A549 treated with GW870086 at 1 μM for 4 hours (cell line): ENCODE measurements at places on chromosomes 6 and 20. TPM values are rescaled to one million over a fixed set of nuclear protein-coding genes. Genes with fewer than 3 reads are reported as not detected.

The ZDHHC14 gene
- 2.6 to 5.5 TPM (median 3.3 TPM) in 5 replicates for total RNA-seq

The ANKRD66 gene
- not detected in 5 replicates for total RNA-seq

The CCR6 gene
- 0.16 TPM in 1 of 5 replicates, not detected in the others for total RNA-seq

The GSTA3 gene
- not detected in 5 replicates for total RNA-seq

The PGBD1 gene
- 4.6 to 5.1 TPM (median 5.0 TPM) in 5 replicates for total RNA-seq

The SPATA25 gene
- 0.56 to 0.74 TPM (median 0.69 TPM) in 5 replicates for total RNA-seq

The MMS22L gene
- total RNA-seq: 10.0 to 14.9 TPM (median 12.7 TPM) in 5 replicates

The CALHM6 gene
- 0.34 TPM in 1 of 5 replicates, not detected in the others for total RNA-seq

The ASXL1 gene
- total RNA-seq: 28.3 to 34.2 TPM (median 31.2 TPM) in 5 replicates

The ERVFRD-1 gene
- not detected in 5 replicates for total RNA-seq

The KCNQ5 gene
- 0.89 to 1.8 TPM (median 1.4 TPM) in 5 replicates for total RNA-seq

The AIG1 gene
- 21.8 to 29.4 TPM (median 24.9 TPM) in 5 replicates for total RNA-seq

The SCUBE3 gene
- total RNA-seq: 0.02 to 0.07 TPM (median 0.06 TPM) in 5 replicates

The OR2B6 gene
- 0.14 to 0.32 TPM (median 0.18 TPM) in 3 of 5 replicates, not detected in the others for total RNA-seq

The KIF6 gene
- total RNA-seq: 0.09 to 0.50 TPM (median 0.17 TPM) in 5 replicates

The CEP57L1 gene
- 6.3 to 10.9 TPM (median 9.1 TPM) in 5 replicates for total RNA-seq

The PRSS16 gene
- 2.5 to 3.5 TPM (median 3.0 TPM) in 5 replicates for total RNA-seq

The KCNK17 gene
- not detected in 5 replicates for total RNA-seq

The CALHM4 gene
- not detected in 5 replicates for total RNA-seq

The EYA2 gene
- 1.7 to 2.7 TPM (median 2.4 TPM) in 5 replicates for total RNA-seq

The SDC4 gene
- total RNA-seq: 128 to 148 TPM (median 143 TPM) in 5 replicates

The TRIM31 gene
- 0.33 to 1.4 TPM (median 0.83 TPM) in 5 replicates for total RNA-seq

The MAP3K5 gene
- 2.0 to 2.7 TPM (median 2.5 TPM) in 5 replicates for total RNA-seq

The B4GALT5 gene
- total RNA-seq: 45.8 to 64.2 TPM (median 59.5 TPM) in 5 replicates

The SLC18B1 gene
- 4.6 to 5.9 TPM (median 5.2 TPM) in 5 replicates for total RNA-seq

The ULBP3 gene
- 2.9 to 4.6 TPM (median 3.7 TPM) in 5 replicates for total RNA-seq

The RNF39 gene
- not detected in 5 replicates for total RNA-seq

The SLA2 gene
- total RNA-seq: 0.06 to 0.10 TPM in 2 of 5 replicates, not detected in the others

The SESN1 gene
- 8.2 to 11.0 TPM (median 10.0 TPM) in 5 replicates for total RNA-seq

The MYBL2 gene
- 68.0 to 83.7 TPM (median 78.8 TPM) in 5 replicates for total RNA-seq

The SRSF12 gene
- total RNA-seq: 1.6 to 2.4 TPM (median 2.3 TPM) in 5 replicates

The FOXQ1 gene
- 3.9 to 6.7 TPM (median 5.8 TPM) in 5 replicates for total RNA-seq

The MANEA gene
- 3.4 to 4.6 TPM (median 3.9 TPM) in 5 replicates for total RNA-seq

The VTA1 gene
- total RNA-seq: 41.0 to 44.7 TPM (median 41.6 TPM) in 5 replicates

The GTSF1L gene
- total RNA-seq: not detected in 5 replicates

The PXT1 gene
- not detected in 5 replicates for total RNA-seq

The SLC17A2 gene
- not detected in 5 replicates for total RNA-seq

The MLN gene
- total RNA-seq: not detected in 5 replicates

The MEP1A gene
- not detected in 5 replicates for total RNA-seq

The TINAG gene
- total RNA-seq: not detected in 5 replicates

The LAMA2 gene
- total RNA-seq: 0.31 to 1.2 TPM (median 0.41 TPM) in 5 replicates

The PPP1R14C gene
- 1.5 to 1.9 TPM (median 1.6 TPM) in 5 replicates for total RNA-seq

The TRMT6 gene
- 39.3 to 42.5 TPM (median 41.2 TPM) in 5 replicates for total RNA-seq

The F13A1 gene
- total RNA-seq: not detected in 5 replicates

The AGER gene
- total RNA-seq: 1.3 to 2.3 TPM (median 2.0 TPM) in 5 replicates

The PRR18 gene
- total RNA-seq: 0.07 to 0.15 TPM (median 0.12 TPM) in 5 replicates

The BFSP1 gene
- total RNA-seq: 3.5 to 4.5 TPM (median 4.0 TPM) in 5 replicates

The KIF13A gene
- total RNA-seq: 17.6 to 21.4 TPM (median 19.3 TPM) in 5 replicates

The NMBR gene
- total RNA-seq: not detected in 5 replicates

The ADTRP gene
- total RNA-seq: 0.38 to 0.71 TPM (median 0.58 TPM) in 4 of 5 replicates, not detected in the other

The GPX5 gene
- not detected in 5 replicates for total RNA-seq

The DUSP15 gene
- total RNA-seq: 0.66 to 1.6 TPM (median 1.0 TPM) in 5 replicates

The SLC32A1 gene
- total RNA-seq: not detected in 5 replicates

The RSPH9 gene
- 0.08 to 0.29 TPM (median 0.24 TPM) in 5 replicates for total RNA-seq

The CTCFL gene
- not detected in 5 replicates for total RNA-seq

The C20orf202 gene
- total RNA-seq: 0.09 TPM in 1 of 5 replicates, not detected in the others
